ENCODE measurements at places on chromosomes 3 and 15. TPM values are rescaled to one million over a fixed set of nuclear protein-coding genes. Genes with fewer than 3 reads are reported as not detected.

GOLGA8M gene
- total RNA-seq, result not detected

TUSC7 gene
- total RNA-seq, result not detected

C3orf52 gene
- 25.1 TPM for total RNA-seq

PAQR9 gene
- not detected for total RNA-seq

TTC21A gene
- 6.1 TPM for total RNA-seq

STRA6 gene
- total RNA-seq, result not detected

UROC1 gene
- total RNA-seq, result not detected

CFAP100 gene
- not detected for total RNA-seq

IGF2BP2 gene
- total RNA-seq, result 61.2 TPM

A4GNT gene
- total RNA-seq, result not detected

PRC1 gene
- 114 TPM for total RNA-seq

COL6A5 gene
- total RNA-seq, result not detected

MESP1 gene
- 11.1 TPM for total RNA-seq

Measured in colonic mucosa (tissue), 4 donors.